HL-60 (cell line): ENCODE measurements at places on chromosomes 1 and 21.

DNA sequence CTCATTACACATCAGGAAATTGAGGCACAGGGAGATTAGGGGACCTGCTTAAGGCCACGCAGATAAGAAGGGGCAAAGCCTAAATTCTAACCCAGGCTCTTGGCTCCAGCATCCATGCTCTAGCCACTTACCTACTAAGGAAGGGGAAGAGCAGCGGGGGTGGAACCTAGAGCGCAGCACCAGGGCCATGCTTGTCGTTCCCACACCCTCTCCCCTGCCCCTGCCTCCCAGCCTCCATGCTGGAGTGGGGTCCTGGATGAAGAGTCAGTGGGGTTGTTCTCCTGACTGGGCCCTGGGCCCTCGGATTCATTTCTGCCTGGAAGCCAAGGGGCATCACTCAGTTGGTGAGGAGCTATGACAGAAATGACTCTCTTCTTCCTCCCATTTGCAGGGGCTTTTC, 133.3 kb downstream of the FOXD2 start:
- no peak for DNase-seq

- DNase-seq, result no peak
These were observed 9.8 kb downstream of the MX2 start for GRCh38 chr21:41371685-41372030.

GRCh38 chr1:193013005-193013404, 46.2 kb downstream of the UCHL5 start:
- no peak for DNase-seq

DNA sequence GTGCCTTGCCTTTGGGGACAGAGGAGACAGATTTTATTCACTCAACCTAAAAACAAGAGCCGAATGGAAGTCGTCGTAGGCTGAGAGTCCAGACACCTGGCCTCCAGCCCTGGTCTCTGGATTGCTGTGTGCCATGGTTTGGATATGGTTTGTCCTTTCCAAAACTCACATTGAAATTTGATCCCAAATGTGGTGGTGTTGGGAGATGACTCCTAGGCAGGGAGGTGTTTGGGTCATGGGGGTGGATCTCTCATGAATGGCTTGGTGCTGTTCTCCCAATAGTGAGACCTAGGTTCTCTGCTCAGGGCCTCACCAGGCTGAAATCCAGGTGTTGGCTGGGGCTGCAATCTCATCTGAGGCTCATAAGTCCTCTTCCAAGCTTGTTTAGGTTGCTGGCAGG, 75.5 kb downstream of the FOXD2 start:
- DNase-seq, result no peak

DNA sequence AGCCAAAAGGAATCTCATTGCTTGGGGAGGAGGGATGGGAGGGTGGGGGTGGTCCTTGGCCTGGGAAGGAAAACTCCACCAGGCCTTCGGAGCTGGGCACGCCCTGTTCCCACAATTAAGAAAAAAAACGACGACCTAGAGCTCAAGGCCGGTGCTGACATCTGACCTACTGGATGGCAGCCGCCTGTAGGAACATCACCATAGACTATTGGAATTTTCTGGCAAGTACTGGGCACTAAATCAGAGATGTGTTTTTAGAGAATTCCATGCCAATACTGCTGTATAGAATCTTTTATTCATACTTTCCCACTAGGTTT, 729 bp downstream of the NADK start:
- DNase-seq, result no peak

- DNase-seq, result no peak
These were observed 226.1 kb downstream of the ASTN1 start for GRCh38 chr1:176938375-176938774.
